ENCODE measurements at places on chromosomes 3 and 15. TPM values are rescaled to one million over a fixed set of nuclear protein-coding genes. Genes with fewer than 3 reads are reported as not detected.

- DNase-seq: no peak
Measured at GRCh38 chr3:48756640-48757039, 39.6 kb upstream of the IP6K2 start.

GRCh38 chr15:59013246-59013873 is 25.9 kb downstream of the RNF111 start:
- DNase-seq: no peak

Gene GP5
- total RNA-seq: not detected

Gene IL12A
- total RNA-seq: 1.00 TPM

Measured in dorsolateral prefrontal cortex (tissue), 122 donors.